ENCODE measurements at places on chromosomes 6 and 20.

- no peak for DNase-seq
Measured at GRCh38 chr6:105431226-105431625, 28.3 kb upstream of the PREP start.

DNA sequence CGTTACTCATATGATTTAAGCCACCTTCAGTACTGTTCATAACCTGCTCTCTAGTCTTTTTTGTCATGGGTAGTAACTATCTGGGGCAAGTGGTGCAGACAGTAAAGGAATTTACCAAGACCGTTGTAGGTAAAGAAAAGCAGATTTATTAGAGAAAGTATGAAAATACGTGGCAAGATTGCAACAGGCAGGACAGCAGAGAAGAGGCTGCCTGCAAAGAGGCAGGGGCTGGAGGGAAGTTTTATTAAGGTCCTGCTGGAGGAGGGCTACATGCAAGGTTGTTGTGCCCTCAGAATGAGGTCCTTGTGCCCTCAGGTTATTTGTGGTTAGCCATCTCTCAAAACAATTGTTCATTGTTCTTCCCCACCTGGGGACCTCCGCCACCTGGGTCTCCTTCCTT, 444.3 kb downstream of the BCKDHB start:
- no peak for DNase-seq

- no peak for DNase-seq
Measured at GRCh38 chr20:46009816-46010215, 1.1 kb downstream of the MMP9 start.

DNA sequence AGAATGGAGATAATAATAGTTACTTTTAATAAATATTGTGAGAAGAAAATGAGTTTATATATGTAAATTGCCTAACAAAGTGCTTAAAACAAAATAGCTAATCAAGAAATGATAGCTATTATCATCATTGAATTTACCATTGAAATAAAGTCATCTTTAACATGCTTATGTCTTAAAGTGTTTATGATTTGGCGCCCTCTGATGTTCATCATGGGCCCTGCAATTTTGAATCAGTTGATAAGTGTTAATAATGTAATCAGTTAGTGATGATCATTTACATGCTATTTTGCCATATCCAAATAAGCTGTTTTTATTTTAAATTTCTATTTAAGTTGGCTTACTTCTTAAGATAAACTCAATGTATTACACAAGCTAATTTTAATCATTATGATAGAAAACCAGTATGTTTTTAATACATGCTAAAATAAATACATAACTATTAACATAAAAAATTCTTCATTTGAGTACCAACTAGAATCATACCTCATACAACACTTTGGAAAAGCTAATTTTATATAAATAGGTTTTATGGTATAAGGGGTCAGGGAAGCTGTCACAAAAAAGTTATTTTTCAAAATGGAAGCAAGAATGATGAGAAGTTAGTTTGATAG, 39.2 kb upstream of the TPD52L1 start:
- DNase-seq = no peak

GRCh38 chr20:55978550-55978949, 26.8 kb downstream of the CBLN4 start:
- DNase-seq = no peak

GRCh38 chr6:147429794-147430193, 78.7 kb upstream of the SAMD5 start:
- no peak for DNase-seq
